ENCODE measurements at places on chromosomes 3 and 15.

DNA sequence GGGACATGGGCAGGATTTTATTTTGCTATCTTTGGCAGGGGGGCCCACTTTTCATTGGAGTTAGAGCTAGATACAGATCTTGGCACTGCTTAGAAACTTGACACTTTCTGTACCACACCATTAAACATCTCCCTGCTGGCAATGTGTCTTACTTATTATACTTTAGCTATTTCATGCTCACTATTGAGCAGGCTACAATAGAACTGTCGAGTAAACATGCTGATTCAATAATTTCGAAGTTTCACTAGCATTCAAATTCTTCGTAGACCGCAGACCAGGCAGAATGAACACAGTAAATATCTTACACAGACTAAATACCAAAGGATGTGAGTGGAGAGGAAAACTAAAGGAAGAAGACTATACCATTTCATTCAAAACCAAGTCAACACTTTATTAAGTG, 180.8 kb downstream of the UNC13C start:
- DNase-seq, result no peak

DNA sequence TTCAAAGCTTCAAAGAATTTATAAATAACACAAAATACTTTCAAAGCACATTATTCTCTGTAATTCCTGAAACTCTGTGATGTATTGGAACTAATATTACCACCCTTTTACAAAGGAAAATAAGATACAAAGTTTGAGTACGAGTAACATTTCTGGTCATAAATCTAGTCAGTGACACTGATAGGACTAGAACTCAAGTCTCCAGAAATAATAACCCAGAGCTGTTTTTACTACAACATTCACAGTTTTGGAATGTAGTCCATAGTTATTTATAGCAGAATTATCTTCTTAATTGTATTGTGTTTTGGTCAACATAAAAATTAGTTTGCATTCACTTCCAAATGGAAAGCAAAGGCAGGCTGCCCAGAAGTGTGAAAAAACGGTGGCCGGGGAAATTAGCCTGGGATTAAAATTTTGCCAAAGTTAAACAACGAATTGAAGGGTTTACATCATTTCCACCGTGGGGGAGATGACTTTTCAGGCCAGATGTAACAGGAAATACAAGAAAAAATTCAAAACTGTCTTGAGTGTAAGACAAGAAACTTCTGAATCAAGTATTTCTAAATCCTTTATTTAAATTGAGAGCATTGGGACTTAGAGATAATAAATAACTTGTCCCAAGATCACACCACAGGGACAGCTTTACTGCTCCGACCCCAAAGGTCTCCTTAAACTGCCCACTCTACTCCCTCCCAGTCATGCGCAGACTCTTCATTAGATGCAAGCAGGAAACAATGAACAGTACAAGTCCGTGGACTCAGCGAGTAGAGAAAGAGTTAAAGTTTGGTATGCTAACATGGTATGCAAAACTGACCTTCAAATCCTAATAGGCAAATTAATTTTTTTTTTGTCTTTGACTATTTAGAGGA, 74.3 kb upstream of the VGLL4 start:
- DNase-seq, result no peak

- DNase-seq, result no peak
Observed at GRCh38 chr3:170714562-170715535, 129.0 kb upstream of the SLC7A14 start.

DNA sequence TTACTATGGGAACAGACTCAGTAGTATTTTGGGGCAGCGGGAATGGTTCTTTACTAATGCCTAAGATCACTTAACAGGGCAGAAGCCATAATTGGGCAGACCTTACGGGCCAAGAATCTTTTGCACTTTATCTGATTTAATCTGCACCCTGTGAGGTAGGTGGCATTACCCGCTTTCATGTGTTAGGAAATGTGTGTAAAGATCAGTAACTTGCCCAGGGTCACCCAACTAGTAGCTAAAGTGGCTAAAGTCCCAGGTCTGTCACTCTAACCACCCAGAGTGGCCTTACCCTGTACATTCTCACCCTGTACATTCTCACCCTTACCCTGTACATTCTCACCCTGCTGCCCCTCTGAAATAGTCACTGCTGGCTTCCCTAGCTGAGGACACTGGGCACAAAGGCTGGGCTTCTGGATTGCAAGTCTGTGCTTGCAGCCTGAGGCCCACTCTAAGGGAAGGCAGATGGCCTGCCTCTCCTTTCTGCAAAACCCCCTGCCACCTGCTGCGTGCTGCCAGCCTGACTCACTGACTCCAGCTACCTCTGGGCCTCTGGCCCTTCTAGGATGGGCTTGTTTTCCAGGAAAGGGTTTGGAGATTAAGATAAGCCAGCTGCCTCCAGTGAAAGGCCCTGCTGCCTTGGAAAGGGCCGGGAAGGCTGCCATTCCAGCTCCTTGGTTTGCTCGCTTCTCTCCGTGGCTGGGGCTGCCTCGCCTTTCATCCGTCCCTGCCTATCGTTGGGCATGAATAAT, 37.5 kb upstream of the MYZAP start:
- DNase-seq, result no peak

GRCh38 chr3:101512396-101512645, 691 bp downstream of the SENP7 start:
- DNase-seq, result no peak
